ENCODE measurements at places on chromosomes 2 and 18.

GRCh38 chr2:15127876-15128275 is 433.3 kb downstream of the NBAS start:
- DNase-seq = no peak

DNA sequence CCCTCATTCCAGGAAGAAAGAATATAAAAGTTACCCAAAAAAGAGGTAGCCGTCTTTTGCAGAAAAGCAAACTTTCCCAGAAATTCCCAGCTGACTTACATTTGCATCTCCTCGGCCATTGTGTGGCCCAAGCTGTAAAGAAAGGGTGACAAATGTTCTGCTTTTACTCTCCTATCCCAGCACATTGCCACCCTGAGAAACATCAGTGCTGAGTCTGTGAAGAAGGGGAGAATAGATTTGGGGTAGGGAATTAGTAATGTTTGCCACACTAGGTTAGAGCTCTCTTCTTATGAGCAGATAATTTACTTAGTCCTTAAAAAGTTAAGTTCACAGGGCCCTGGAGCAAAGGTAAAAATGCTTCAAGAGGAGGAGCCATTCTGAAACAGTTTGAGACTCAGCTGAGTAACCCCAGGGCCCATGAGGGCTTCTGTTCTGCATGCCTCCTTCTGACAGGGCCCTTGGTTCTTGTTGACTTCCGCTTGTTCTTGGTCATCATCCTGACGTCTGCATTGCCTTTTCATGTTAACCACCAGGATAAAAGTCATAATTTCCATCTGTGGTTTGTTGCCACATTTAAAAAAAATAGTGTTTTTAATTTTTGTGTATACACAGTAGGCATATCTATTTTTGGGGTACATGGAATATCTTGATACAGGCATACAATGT is 550.7 kb downstream of the RNF144A start:
- DNase-seq = no peak

GRCh38 chr2:239507576-239508258 is 106.9 kb upstream of the HDAC4 start:
- DNase-seq = no peak

- DNase-seq = no peak
These were observed 13.3 kb downstream of the CELF4 start for GRCh38 chr18:37552286-37552685.

GRCh38 chr2:143955401-143956065 is 564.4 kb downstream of the ZEB2 start:
- no peak for DNase-seq

DNA sequence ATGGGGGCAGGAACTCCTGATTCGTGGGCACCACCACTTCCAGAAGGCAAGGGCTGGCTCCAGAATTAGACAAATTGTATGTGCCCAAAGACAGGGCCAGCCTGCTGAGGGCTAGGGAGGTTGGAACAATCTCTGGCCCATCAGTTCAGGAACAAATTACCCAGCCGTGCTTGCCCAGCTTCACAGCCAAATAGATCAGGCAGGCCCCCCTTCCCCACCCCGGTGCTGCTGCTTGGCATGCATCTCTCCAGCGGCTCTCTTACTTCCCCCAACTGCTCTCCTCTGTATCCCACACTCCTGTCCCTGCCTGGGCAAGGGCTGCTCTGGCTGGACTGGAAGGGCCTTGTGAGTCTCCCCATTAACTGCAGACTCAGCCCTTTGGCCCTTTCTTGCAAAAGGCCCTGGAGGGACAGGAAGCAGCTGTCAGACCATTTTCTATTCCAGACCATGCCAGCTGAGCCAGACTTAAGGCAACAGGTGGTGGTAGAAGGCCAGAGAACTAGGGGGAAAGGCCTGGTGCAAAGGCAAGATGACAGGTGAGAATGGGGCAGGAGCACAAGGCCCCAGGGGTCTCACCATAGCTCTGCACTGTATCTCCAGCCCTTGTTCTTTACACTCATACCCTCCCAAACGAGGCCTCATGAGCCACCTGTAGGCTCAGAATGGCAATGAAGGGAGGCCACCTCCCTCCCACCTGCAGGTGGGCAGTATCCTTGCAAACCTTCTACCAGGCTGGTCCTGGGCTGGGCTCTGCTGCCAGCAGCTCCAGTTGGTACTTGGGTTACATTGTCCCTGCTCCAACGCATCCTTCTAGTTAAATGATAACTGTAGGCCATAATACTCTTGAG is 30.7 kb upstream of the ACAA2 start:
- no peak for DNase-seq

Data from stimulated activated CD8-positive, alpha-beta memory T cell treated with anti-CD3 and anti-CD28 coated beads, Interleukin-15, amount 100 ng/mL, for 1 hour (primary cell).